CD4-positive, alpha-beta memory T cell (primary cell): ENCODE measurements at places on chromosomes 3 and 15.

- no peak for DNase-seq
Observed at GRCh38 chr3:192919901-192920300, 2.2 kb upstream of the MB21D2 start.

- peak; percentile 6 for DNase-seq
Observed at GRCh38 chr15:69031013-69032001, 16.8 kb downstream of the NOX5 start.

DNA sequence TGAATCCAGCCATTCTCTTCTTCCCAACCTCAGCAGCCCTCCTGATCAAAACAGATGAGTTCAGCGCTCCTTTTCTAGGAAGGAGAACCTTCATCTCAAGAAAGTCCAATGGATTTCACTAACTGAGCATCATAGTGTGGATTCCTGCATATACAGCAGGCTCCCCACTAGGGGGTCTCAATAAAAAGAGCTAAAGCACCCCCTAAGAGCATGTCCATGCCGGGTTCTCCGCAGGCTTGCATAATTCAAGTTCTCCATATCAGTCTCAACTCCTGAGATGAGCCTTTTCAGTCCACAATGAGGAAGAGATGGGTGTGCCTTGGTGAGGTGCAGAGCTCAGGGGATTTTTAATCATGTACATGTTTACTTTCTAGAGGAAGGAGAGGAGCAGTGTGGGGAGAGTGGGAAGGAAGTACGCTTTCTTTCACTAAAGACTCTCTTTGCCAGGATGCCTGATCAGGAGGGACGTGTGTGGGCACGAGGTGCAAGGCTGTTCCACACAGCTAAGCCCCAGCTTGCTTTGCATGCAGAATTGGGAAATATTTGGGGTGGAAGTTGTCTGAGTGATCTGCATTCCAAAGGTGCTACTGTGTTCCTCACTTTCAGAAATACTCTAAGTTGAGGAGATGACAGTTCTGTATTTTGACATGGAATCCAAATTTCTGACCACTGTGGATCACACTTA, 563.5 kb downstream of the OCA2 start:
- DNase-seq = no peak

GRCh38 chr3:47409688-47410416, 29.0 kb downstream of the PTPN23 start:
- DNase-seq = no peak

- no peak for DNase-seq
Observed at GRCh38 chr3:49805367-49805782, 2.3 kb downstream of the INKA1 start.

DNA sequence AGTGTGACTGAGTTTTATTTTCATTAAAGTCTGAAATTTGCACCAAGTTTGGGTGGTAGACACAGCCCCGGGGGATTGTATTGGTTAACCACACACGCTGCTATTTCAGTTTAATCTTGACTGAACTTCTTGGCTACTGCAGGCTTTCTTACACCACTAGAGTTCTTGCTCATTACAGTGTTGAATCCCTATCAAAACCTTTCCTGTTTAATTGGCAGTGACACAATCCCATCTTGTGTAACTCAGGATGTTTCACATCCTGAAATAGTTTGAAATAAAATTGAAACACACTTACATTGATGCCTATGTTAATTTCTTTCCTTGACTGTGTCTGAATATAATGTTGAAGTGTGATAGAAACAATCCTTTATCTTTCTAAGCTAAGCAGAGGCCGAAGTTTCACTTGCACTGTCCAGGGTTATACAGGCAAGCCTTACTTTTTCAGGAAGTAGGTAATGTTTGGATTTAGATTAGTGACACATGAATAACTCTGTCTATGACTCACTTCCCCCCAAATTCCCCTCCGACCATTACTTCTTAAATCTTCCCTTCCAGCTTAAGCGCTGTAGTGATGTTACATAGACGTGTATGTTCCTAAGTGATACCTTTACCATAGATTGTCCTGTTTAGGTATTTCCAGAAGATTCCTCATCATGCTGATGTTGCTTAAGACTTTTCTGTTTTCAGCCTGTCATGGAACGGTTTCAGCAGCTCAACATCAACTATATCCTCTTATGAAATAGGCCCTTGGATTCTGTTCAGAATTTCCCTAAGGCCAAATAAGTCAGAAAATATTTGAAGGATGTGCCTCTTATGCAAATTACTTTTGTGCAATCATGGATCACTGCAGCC, 16.8 kb downstream of the ATG7 start:
- no peak for DNase-seq

GRCh38 chr3:72652395-72652794, 195.8 kb downstream of the SHQ1 start:
- no peak for DNase-seq

- no peak for DNase-seq
Observed at GRCh38 chr3:127184870-127185216, 8.1 kb upstream of the PRR23E start.

DNA sequence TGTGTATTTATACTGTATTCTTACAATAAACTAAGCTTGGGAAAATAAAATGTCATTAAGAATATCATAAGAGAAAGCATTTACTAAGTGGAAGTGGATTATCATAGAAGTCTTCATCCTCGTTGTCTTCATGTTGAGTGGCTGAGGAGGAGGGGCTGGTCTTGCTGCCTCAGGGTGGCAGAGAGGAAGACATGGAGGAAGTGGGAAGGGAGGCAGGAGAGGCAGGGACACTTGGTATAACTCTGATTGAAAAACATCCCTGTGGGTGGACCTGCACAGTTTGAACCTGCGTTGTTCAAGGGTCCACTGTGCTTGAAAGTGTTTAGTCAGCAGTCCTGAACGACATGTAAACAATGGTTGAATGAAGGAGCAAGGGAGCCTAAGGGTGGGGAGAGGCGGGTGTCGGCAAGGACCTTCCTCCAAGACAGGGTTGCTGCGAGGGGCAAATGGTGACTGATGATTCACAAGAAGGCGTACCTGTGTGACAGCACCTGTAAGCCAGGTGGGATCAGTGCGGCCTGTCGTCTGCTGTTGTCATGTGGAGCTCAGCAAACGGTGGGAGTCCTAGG, 103.8 kb upstream of the KLF13 start:
- DNase-seq = no peak

DNA sequence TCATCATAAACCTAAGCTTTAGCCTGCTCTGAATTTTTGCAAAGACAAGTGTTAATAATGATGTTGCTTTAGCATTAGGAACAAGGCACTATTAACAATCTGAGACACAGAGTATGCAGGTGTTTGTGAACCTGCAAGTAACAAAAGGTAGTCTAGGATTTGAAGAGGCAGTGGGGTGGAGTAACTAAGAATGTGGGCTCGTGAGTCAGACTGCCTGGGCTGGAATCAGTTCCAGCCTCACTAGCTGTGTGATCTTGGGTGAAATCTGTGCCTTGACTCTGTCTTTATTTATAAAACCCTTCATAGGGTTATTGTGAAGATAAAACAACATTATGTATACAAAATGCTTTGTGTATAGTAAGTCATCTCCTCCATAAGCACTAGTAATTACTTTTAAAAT, 610.6 kb upstream of the CFAP20DC start:
- no peak for DNase-seq

GRCh38 chr3:72255191-72255590, 470.2 kb upstream of the PROK2 start:
- no peak for DNase-seq

GRCh38 chr15:52464478-52464877, 64.2 kb downstream of the MYO5A start:
- no peak for DNase-seq

DNA sequence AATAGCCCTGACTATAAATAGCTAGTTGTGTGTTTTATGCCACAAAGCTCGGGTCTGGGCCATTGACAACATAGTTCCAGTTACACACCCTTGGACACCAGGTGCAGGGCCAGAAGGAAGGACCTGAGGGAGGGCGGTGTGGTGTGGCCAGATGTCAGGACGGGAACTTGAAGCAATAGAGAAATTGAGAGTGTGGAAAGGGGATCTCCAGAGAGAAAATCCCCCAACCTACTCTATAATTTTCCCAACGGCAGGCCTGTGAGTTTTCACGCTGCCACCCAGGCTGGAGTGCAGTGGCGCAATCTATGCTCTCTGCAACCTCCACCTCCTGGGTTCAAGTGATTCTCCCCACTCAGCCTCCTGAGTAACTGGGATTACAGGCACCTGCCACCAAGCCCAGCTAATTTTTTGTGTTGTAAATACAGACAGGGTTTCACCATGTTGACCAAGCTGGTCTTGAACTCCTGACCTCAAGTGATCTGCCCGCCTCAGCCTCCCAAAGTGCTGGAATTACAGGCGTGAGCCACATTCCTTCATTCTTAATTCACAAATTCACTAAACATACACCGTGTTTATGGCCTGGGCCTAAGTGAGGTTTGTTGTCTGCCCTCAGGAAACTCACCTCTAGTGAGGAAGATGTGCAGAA, 70.8 kb upstream of the KLF13 start:
- no peak for DNase-seq

- DNase-seq = no peak
Observed at GRCh38 chr3:9133656-9134055, 115.8 kb downstream of the SRGAP3 start.

DNA sequence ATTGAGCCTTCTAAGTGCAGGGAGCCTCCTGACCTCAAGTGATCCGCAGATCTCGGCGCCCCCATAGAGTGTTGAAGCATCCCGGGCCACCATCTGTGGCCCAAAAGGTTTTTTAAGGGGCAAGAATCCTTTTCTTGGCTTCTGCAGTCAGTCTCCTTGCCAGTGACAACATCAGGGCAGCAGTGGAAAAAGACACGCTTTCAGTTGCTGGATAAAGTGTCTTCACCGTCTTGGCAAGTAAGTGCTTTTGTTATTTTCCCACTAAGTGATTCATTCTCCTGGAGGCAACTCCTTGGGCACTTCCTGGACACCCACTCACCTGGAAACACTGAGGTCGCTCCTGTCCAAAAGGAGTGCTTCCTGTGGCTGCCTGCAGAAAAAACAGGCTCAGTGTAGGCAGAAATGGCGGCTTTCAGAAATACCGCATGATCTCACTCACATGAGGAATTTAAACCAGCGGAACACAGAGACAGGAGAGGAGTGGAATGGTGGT, 71.7 kb upstream of the ABHD2 start:
- no peak for DNase-seq

GRCh38 chr3:131326307-131326706, 55.3 kb upstream of the NUDT16 start:
- no peak for DNase-seq
